ENCODE measurements at places on chromosomes 7 and 10. TPM values are rescaled to one million over a fixed set of nuclear protein-coding genes. Genes with fewer than 3 reads are reported as not detected.
A peak's percentile ranks its signal among the peaks of the same experiment; 100 is the strongest.

Gene AKR1C3
- total RNA-seq: 6.1 TPM

DNA sequence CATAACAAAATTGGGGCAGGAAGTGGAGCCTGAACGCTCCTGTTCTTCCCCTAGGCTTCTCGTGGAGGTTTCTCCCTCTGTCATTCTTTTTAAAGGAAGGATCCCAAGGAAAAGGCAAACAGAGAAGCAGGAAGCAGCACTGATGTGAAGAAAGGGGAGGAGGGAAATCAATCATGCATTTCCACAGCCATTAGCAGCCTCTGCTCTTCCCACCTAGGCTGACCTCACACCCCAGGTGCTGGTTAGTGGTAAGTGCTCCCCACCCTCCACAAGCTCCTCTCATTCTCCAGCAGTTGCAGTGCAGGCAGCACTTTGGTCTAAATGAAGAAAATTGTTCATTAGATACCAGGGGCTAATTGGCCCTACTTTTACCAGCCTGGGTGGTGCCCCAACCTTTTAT, 2.6 kb downstream of the CRHR2 start:
- no peak for DNase-seq

- peak; percentile 91 for DNase-seq
Measured at GRCh38 chr10:93376372-93377293, 105.5 kb downstream of the MYOF start.

DNA sequence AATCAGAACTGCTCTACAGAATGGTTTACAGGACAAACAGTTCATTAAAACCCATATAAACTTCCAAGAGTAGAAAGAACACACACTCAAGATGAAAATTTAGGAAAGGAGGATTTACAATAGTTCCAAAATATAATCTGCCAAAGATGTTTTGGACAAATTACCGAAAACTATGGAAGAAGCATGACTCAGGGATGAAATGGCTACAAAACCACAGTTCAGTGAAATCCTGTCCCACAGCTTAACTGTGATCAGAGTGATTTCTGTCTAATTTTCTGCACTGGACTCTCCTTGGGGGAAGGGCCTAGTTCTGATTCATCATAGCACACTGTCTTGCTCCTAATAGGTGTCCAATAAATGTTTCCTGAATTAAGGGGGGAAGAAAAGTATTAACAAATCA, 82.2 kb downstream of the HIPK2 start:
- DNase-seq: no peak

- DNase-seq: no peak
Measured at GRCh38 chr7:38905056-38905759, 3.8 kb downstream of the VPS41 start.

GRCh38 chr7:14767716-14768425, 134.7 kb downstream of the DGKB start:
- no peak for DNase-seq

DNA sequence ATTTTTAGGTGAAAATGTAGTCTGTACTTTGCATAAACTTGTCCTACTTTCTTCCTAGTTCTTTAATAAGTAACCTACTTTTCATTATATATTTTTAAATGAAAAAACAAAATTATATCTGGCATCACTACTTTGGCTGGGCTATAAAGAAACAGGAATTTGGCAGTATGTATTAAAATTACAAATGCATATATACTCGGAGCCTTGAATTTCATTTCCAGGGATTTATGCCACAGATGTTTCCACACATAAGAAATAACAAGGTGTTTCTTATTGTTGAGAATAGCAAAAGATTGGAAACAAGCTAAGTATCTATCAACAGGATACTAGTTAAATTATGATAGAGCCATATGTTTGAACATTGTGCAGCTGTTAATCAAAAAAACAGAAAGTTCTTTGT, 2.2 kb upstream of the ARHGAP12 start:
- no peak for DNase-seq

DNA sequence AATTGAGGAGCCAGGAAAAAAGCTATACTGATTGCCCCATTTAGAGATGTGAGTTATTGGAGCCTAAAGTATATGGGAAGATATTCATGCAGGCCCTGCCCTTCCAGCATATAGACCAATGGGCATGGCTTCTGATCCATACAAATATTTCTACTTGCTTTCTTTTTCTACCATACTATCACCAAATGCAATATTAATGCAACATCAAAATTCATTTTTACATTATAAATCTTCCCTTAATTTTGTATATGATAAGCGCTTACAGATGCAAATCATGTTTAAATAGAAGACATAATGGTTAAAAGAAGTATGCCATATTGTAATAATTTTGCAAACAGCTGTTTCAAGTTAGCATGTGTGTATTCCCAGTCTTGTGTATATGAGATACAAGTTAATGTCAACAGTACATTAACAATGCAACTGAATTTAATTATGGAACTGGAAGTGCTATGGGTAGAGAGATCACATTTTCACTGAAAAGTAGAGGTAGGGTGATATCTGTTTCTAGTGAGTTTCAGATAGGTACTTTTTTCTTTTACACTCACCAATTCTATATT, 24.6 kb upstream of the WNT16 start:
- DNase-seq: no peak

GRCh38 chr7:101614939-101615302, 14.2 kb downstream of the MYL10 start:
- no peak for DNase-seq

GRCh38 chr10:118668228-118668952, 72.9 kb upstream of the PRLHR start:
- DNase-seq: no peak

GRCh38 chr10:60031664-60032063, 125.3 kb upstream of the CCDC6 start:
- no peak for DNase-seq

GRCh38 chr10:88849234-88849633, 2.4 kb downstream of the ANKRD22 start:
- no peak for DNase-seq

DNA sequence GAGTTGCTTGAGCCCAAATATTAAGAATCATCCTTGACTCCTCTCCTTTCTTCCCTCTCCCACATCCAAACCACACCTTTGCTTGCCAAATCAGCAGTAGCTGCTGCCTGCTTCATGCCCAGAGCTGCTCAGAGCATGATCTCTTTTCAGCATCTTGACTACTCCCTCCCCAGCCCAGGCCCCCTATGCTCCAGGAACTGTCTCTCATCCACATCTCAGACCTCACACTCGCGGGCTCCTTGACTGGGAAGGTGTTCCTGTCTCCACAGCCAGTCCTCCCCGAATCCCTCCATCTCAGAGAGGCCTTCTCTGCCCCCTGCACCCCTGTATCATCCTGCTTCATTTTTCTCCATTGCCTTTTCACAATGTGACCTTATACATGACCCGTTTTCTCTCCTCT, 157.0 kb downstream of the DNAJB6 start:
- DNase-seq: no peak

DNA sequence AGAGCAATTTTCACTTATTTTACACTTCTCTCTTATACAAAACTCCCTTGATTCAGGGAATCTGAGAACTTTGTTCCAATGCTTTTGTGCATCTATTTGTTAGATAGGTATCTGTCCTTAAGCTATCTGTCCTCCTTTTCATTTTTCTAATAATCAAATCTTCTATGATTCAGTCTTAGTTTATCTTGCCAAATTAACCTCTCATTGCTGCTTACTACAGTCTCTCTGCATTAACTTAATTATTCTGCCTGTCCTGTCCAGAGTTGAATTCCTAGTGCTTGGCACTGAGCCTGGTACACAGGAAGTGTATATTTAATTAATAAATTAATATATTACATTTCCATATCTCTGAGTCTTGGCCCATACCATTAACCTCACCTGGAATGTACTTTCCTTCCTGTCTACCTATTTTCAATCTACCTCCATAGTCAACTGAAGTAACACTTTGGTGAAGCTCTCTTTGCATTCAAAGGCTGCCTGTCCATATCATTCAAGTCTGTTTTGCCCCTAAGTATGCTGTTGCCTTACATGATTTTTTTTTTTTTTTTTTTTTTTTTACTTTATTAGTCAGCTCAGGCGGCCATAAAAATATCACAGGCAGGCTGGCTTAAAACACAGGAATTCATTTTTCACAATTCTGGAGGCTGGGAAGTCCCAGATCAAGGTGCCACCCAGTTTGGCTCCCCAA, 66.0 kb upstream of the CSTF2T start:
- DNase-seq: no peak

GRCh38 chr10:34163075-34163905, 651.8 kb downstream of the PARD3 start:
- no peak for DNase-seq

- no peak for DNase-seq
Measured at GRCh38 chr7:102319671-102320070, 33.0 kb downstream of the SH2B2 start.

Gene GPR26
- 1.8 TPM for total RNA-seq

DNA sequence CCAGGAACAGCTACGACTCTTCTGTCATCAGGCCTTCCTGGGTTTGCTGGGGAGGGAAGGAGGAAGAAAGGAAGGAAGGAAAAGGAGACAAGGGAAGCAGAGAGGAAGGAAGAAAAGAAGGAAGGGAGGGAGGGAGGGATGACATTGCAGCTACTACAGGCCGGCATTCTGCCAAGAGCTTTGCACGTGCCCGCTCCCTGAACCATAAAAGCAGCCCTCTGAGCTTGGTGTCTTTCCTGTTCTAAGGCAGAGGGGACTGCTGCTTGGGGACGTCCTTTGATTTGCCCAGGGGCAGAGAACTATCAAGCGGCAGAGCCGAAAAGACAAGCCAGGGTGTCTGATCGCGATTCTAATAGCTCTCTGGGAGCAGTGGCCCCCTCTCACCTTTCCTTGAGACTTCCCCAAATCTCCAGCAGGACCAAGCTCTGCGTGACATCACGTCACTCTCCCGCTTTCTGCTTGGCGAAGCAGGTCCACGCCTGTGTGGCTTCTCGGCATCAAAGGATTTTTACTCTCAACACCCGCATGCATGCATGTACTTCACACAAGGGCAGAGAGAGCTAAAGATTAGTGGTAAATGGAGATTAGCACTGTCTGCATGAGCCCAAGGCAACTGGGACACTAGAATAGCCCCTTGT, 167.8 kb upstream of the AUTS2 start:
- DNase-seq: peak; percentile 83

GRCh38 chr10:52769966-52770365, 2.6 kb downstream of the MBL2 start:
- no peak for DNase-seq

Data from spinal cord (tissue), 10 donors.